Fibroblast of the conjunctiva (primary cell): ENCODE measurements at places on chromosomes 4 and X.

GRCh38 chrX:138890491-138890890 is 179.0 kb upstream of the FGF13 start:
- DNase-seq, result no peak

- DNase-seq, result no peak
Measured at GRCh38 chrX:45404206-45404605, 203.5 kb upstream of the DIPK2B start.

DNA sequence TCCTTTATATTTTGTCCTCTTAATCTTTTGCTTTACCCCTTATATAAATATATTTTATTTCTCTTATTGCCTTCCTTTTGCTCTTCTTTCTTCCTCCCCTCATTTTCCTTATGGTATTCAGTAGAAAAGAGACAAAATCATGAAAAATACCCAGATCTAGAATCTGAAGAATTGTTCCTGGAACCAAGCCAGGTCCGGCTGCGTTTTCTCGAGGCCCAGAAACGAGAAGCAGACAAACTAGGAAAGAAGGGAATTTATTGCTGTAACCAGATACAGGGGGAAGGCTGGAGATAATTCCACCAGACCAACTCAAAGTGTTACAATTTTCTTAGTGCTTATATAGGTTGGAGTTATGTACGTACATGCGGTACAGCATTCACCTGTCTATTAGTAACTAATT is 328.7 kb downstream of the GABRG1 start:
- DNase-seq, result no peak

DNA sequence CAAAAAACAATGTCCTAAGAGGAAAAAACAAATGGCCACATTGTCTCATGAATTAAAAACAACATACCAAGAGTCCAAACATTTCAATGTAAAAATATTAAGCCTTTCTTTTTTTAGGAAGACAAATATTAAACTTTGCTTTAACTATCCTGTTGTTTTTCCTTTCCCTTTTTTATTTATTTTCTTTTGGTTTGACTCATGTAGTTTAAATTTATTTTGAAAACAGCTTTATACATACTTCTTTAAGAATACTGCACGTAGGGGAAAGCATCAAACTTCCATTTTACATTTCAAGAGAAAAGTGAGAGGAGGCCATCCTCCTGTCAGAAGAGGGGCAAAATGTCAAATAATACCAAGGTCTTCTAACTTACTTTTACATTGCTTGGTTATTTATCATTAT is 8.7 kb downstream of the GAB1 start:
- no peak for DNase-seq

DNA sequence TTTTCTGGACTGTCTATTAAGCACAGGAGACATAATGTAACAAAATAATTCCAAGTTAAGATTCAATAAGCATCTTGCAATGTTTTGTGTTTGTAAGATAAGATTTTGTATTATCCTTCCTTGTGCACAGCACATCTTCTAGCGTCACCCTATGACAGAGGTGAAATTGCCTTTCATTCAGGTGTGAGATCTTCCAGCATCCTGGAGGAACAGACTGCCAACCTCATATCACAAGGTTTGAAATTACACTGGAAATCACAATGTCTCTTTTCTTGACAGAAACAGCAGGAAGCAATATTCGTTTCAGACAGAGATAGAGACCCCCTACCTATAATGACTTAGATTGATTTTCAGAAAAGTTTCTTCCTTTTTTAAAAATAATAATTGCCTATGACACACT is 668.6 kb downstream of the GABRG1 start:
- no peak for DNase-seq

DNA sequence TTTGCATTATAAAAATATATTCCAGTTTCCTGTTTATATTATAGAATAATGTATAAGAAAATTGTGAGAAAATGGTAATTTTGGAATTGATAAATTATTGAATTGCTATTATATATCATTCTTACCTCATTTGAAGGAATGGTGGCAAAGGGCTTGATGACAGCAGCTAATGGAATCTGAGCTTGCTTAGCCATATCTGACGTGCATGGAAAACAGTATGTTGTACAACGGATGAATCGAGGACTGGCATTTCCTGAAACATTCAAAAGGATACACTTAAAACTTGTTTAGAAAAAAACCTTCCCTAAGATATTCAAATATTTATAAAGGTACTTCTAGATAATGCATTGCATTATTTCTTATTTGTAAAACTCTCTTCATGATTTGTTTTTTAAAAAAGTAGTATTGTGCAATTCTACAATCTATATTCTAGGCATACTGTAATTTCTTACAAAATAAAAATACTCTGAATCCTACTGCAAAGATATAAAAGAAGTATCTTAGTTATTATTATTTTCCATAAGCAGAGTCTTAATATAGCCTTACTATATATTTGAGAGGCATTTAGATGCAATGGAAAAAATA is 38.3 kb downstream of the SEC24D start:
- DNase-seq, result no peak

- no peak for DNase-seq
Measured at GRCh38 chr4:96887857-96888256, 1048.0 kb downstream of the PDHA2 start.

GRCh38 chrX:43876680-43877079 is 5.6 kb downstream of the MAOB start:
- DNase-seq, result no peak

- DNase-seq, result peak; percentile 30
Measured at GRCh38 chrX:70168238-70169188, 8.8 kb upstream of the DGAT2L6 start.

- DNase-seq, result no peak
Measured at GRCh38 chr4:74092957-74093356, 6.0 kb downstream of the CXCL2 start.

DNA sequence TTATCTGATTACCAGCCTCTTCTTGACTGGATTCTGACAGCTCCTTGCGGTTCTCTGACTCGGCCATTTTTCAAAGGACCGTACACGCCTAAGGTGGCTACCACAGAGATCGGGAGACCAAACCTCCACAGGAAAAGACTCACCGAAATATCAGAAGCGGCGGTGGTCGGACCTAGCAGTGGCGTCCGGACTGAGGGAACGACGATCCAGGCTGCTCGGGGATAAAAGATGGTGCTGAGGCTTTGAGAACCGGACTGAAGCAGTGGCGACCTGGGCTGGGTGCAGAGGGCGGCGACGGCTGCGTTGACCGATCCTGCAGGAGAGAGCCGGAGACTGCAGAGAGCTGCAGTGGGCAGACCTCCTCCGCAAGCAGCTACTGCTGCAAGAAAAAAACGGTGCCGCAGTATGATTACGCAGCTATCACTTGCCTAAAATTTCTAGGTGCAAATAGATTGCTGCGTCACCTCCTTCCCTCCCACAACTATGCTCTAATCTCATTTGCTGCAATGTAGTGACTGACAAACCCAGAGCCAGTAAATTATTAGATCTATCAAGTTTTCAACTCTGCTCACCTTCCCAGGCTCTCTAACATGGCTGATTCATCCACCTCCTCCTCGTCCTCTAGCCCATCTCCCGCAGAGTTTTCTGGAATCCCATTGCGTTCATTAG is at the start of gene NAP1L2:
NAP1L2 (minus strand) TSS at position 426 of the 669 bp plus-strand sequence; CDS start at position 67, 359 bp downstream.
- peak; percentile 23 for DNase-seq

- DNase-seq, result peak; percentile 4
Measured at GRCh38 chr4:14178421-14178820, 550.9 kb upstream of the BOD1L1 start.

DNA sequence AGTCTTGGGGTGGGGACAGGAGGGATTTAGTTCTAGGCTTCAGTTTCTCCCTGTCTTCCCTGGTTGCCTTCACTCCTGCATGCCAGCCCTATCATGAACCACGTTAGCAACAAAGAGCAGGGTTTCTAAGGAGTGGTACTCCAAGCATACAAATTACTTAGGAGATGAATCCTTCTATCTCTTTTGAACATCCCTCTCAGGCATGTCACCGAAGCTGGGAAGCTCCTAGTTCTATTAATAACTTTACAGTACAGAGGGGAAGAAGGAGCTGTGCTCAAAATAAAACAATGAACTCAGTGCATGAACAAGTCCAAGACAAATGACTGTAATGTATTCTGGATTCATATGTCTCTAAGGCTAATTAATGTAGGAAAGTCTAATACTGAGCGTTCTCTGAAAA is 450.6 kb upstream of the RASGEF1B start:
- no peak for DNase-seq

DNA sequence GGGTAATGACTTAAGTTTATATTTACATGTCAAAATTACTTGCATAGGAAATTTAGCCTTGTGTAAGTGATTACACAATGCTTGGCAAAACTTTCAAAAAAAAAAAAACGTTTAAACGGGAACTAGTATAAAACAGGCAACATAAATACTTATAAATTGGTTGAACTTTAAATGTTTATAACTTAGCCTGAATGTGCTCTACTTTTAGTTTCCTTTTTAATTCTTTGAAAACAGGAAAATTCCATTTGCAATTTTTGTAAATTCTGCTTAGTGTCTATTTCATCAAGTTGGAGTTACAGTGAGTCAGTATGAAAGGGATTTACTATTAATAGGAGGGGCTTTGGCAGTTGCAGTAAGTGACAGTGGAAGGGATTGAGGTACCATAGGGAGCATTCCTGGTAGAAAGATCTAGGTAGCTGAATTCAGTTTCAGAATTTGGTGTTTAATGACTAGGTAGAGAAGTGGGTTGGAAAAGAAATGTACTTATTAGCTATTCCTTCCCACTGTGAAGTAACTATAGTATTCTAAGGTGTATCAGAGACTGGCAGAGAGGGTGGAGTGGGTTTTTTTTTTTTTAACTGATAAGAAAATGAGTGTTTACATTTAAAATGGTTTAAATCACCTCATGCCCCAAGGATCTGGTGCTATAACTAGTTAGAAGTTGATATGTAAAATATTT is 2.8 kb downstream of the STAG2 start:
- DNase-seq, result no peak

DNA sequence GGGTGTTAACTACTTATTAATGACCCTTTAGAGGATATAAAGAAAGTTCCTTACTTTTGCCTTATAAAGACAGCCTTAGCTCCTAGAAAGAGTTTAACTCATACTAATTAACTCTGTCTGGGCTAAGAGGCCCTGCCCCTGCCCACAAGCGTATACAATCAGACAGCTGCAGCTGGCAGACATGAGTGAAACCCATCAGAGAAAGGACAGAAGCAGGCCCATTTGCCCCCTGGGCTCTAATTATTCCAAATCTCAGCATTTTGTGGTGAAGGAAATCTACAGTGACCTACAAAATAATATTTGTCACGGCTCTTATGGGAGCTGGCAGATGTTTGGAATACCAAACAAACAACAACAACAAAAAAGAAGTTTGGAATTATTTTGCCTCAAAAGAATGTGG is 71.8 kb downstream of the CHRDL1 start:
- DNase-seq, result no peak

- no peak for DNase-seq
Measured at GRCh38 chr4:152052451-152053057, 291.7 kb upstream of the GATB start.

- peak; percentile 61 for DNase-seq
Measured at GRCh38 chrX:38805432-38806389, 4.5 kb downstream of the MID1IP1 start.

DNA sequence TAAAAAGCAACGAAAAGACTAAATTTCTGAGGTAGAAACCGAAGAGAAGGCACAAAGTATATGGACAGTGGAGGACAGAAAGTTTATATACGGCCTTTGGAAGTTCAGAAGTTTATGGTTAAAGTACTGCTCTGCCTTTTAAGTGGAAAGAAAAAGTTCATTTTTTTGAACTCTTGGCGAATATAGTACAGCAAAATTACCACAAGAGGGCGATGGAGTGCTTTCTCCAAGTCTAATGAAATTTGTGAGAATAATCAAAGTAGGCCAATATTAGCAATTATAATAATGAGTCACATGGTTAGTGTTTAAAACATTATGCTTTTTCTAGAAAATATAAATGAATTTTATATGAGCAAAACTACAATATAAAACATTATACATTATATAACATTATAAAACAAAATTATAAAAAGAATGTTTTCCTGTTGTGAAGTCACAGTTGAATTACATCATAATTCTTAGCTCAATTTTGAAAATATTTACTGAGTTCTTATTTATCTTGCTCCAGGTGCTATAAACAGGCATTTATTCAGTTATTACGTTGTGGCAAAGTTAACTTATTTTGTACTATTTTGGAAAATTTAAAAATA is 136.2 kb upstream of the BMPR1B start:
- DNase-seq, result peak; percentile 39

- DNase-seq, result no peak
Measured at GRCh38 chrX:132231587-132231986, 12.3 kb upstream of the RAP2C start.

DNA sequence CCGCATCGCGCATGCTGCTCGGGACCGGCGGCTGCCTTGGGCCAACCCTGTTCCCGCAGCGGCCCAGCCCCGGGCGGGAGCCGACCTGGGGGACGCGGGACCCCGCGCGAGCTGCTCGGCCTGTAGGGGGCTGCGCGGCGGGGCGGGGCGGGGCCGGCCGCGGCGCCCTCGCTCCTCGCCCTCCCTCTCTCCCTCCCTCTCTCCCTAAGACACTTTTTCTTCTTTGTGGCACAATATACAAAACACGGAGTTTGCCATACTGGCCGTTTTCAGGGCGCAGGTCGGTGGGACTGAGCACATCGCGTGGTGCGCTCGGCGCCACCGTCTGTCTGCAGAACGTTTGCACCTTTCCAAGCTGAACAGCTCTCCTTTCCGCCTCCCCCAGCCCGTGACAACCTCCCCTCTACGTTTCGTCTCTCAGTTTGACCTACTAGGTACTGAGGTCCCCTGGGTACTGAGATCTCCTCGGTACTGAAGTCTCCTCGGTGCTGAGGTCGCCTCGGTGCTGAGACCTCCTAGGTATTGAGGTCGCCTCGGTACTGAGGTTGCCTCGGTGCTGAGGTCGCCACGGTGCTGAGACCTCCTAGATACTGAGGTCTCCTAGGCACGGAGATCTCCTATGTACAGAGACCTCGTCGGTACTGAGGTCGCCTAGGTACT is 261.1 kb upstream of the PLCXD1 start:
- DNase-seq, result no peak

DNA sequence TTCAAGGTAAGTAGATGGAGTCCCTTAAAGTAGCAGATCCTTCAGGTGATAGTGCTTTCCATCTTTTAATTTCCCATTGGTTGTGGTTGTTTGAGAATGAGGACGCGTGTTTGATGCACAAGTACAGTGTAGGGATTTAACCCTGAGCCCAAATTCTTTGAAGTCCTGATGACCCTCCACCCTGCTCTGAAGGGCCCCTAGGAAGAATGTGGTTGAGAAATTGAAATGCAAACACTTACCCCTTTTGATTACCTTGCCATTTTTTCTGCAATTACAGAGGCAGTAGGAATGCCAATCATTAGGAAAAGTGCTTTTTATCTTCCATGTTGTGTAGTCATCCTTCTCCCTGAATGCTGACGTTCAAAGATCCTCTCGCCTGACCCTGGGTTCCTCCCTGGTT is 112.4 kb downstream of the ZNF518B start:
- DNase-seq, result no peak

DNA sequence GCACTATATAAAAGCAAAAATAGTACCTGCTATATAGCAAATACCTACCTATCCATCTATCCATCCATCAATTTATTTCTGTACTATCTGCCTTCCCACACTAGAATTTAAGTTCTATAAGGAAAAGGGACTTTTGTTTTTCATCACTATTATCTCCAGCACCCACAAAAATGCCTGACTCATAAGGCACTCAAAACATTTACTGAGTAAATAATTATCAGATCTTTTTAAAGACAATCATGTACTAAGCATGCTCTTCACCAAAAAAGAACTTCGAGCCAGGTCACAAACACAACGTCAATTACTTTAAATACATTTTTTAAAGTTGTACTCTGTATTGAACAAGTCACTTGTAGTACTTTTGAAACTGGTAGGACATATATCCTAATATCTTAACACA is 119.9 kb downstream of the FBXW7 start:
- DNase-seq, result no peak

GRCh38 chr4:137901114-137901513 is 341.0 kb downstream of the SLC7A11 start:
- DNase-seq, result no peak
